Kidney (tissue), 22 donors: ENCODE measurements at places on chromosomes 6 and 20.
A peak's percentile ranks its signal among the peaks of the same experiment; 100 is the strongest.

- H3K36me3 ChIP-seq = no peaks in the 10 kb centered on the region
- H3K27me3 ChIP-seq = no peaks in the 10 kb centered on the region
- H3K4me3 ChIP-seq = no peak overlapping the region
- H3K27ac ChIP-seq = no peak overlapping the region
- H3K4me1 ChIP-seq = no peaks in the 10 kb centered on the region
These were observed 84.1 kb downstream of the PRND start for GRCh38 chr20:4805663-4806449.

DNA sequence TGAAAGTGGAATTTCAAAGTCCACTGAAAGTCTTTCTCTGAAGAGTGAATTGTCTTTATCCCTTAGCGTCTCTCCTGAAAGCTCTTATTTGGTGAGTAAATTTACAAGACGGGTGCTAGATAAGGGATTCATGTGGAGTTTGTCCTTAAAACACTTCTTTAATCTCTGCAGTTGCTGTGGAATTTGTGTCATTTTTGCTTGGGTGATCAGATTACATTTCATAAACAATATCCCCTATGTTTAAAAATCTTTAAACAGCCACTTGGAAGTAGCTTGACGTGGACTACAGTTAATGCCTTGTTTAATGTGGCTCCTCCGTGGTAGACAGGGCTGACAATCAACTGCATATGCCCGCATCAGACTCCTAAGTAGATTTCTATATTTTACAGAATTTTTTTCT is 175.4 kb upstream of the ZNF217 start:
- H3K4me1 ChIP-seq = no peaks in the 10 kb centered on the region
- H3K36me3 ChIP-seq = no peaks in the 10 kb centered on the region
- H3K27me3 ChIP-seq = no peaks in the 10 kb centered on the region
- DNase-seq = no peak
- H3K27ac ChIP-seq = no peak overlapping the region
- H3K4me3 ChIP-seq = no peak overlapping the region

DNA sequence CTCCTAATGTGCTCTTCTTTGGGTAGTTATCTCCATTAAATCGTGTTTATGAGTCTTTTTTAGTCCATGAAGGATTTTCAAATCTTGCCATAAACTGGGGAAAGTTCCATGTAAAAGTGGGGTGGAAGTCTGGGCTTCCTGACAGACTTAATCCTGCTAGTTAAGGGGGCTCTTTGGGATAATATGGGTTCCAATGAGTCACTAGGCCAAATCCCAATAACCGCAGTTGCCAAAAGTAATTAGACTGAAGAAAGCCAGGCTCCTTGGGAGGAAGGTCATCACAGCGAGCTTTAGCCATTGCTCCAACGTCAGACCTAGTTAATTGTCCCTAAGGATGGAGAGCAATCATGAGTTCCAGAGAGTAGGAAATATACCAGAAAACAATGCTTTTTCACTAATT is 10.8 kb downstream of the RSPO3 start:
- H3K4me3 ChIP-seq = no peak overlapping the region
- no peaks in the 10 kb centered on the region for H3K36me3 ChIP-seq
- DNase-seq = no peak
- H3K27ac ChIP-seq = no peak overlapping the region

- H3K27ac ChIP-seq = no peak overlapping the region
- no peaks in the 10 kb centered on the region for H3K36me3 ChIP-seq
- no peak overlapping the region for H3K4me3 ChIP-seq
- no peaks in the 10 kb centered on the region for H3K4me1 ChIP-seq
These were observed 74.0 kb upstream of the SAMD5 start for GRCh38 chr6:147434516-147434915.

DNA sequence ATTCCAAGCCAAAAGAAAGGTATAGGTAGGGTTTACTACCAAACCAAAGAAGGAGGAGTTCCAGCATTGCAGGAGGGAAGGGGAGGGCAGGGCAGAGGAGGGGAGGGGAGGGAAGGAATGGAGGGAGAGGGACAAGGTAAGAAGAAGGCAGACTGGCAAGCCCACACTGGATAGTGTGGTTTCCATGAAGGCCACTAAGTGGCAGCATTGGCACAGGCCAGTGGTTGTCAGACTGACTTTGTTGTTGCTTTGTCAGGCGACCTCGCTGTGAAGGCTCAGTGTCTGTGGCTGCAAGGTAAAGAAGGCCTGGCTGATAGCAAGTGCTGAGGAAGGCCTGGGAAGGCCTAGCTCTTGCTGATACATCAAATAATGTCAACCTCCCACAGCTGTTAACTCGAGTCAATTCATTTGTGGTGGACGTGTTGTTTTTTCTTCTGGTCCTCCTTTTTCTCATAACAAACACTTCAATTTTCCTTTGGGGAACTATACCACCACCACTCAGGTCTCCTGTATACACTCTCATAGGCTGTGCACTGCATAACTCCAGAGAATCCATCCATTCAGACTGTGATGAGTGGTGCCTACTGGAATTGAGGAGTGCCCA is 7.7 kb upstream of the ZNF334 start:
- no peak overlapping the region for H3K27ac ChIP-seq
- peak; percentile 57 for DNase-seq
- no peak overlapping the region for H3K4me3 ChIP-seq

DNA sequence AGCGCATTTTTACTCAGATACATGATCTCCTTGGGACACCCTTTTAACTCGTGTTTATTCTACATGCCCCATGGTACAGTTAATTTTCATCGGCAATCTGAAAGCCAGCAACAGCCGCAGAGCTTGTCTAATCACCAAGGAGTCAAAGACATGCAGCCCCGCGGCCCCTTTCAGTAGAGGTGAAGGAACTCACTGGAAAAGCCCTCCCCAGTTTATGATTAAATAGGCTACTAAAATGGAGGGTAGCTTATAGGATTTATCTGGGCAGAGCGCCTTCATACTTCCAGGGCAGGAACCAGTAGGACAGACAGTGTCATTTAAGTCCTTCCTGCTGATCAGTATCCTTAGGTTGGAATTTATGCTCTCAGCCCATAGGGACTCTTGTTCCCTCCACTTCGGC is 83.5 kb downstream of the DHX35 start:
- no peak overlapping the region for H3K27ac ChIP-seq
- peaks cover 2% of the 10 kb centered on the region for H3K36me3 ChIP-seq
- H3K4me1 ChIP-seq = peaks cover 3% of the 10 kb centered on the region
- no peak overlapping the region for H3K4me3 ChIP-seq

GRCh38 chr6:106162921-106163320 is 76.8 kb downstream of the PRDM1 start:
- no peak overlapping the region for H3K4me3 ChIP-seq
- no peak for DNase-seq
- H3K36me3 ChIP-seq = no peaks in the 10 kb centered on the region

DNA sequence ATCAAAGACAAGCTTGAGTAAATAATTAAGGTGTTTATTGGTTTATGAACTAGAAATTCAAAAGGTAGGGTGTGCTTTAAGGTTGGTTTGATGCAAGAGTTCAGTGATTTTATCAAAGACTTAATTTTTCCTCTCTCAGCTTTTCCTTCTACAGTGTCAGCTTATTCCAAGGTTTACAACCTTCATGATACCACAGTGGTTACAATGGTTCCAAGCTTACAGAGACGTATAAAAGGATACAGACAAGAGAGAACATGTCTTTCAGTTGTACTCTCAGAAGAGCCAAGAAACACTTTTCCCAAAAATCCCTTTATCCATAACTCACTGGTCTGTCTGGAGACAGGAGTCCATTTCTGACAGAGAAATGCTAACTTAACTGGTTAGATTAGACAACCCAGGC is 93.5 kb upstream of the LOC128125822 start:
- no peaks in the 10 kb centered on the region for H3K27me3 ChIP-seq
- H3K4me1 ChIP-seq = no peaks in the 10 kb centered on the region

DNA sequence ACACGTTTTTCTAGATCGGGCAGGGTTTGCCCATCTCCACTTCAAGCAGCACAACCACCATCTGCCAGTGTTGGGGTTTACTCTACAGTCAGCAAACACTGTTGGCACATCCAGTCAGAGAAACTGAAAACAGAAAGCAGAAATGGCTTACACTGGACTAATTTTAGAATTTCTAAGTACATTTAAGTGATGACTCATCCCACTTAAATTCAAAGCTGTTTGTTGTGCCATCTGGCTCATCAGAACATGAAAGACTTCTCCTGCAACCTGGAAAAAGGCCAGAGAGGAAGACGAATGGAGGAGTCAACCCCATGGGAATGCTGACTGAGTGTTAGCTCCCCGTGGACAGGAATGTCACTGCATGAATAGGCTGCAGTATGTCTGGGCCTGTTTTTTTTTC is 21.8 kb downstream of the FAM209B start:
- no peak overlapping the region for H3K4me3 ChIP-seq
- no peak overlapping the region for H3K27ac ChIP-seq
- peaks cover 2% of the 10 kb centered on the region for H3K27me3 ChIP-seq
- peak; percentile 47 for DNase-seq

DNA sequence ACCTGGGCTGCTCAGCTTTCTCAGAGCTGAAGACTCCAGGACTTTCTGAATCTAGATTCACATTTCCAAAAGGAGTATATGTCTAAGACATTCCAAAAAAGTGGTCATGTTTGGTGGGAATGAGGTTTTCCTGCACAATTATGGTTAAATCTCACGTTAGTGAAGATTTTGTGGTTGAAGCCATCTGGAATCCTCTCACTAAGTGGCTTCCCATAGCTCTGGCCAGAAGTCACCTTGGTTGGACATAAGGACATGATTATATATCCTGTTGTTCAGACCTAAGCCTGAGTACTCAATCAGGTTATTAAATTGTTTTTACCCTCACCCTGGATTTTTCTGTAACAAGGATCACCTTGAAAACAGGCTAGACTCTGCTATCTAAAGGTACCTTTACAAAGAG is 176.1 kb upstream of the PLN start:
- no peaks in the 10 kb centered on the region for H3K27me3 ChIP-seq
- no peak overlapping the region for H3K4me3 ChIP-seq
- no peak overlapping the region for H3K27ac ChIP-seq

- H3K4me1 ChIP-seq = peaks cover 3% of the 10 kb centered on the region
- no peaks in the 10 kb centered on the region for H3K27me3 ChIP-seq
- no peak overlapping the region for H3K4me3 ChIP-seq
These were observed 100.6 kb downstream of the DACT2 start for GRCh38 chr6:168218785-168219566.

DNA sequence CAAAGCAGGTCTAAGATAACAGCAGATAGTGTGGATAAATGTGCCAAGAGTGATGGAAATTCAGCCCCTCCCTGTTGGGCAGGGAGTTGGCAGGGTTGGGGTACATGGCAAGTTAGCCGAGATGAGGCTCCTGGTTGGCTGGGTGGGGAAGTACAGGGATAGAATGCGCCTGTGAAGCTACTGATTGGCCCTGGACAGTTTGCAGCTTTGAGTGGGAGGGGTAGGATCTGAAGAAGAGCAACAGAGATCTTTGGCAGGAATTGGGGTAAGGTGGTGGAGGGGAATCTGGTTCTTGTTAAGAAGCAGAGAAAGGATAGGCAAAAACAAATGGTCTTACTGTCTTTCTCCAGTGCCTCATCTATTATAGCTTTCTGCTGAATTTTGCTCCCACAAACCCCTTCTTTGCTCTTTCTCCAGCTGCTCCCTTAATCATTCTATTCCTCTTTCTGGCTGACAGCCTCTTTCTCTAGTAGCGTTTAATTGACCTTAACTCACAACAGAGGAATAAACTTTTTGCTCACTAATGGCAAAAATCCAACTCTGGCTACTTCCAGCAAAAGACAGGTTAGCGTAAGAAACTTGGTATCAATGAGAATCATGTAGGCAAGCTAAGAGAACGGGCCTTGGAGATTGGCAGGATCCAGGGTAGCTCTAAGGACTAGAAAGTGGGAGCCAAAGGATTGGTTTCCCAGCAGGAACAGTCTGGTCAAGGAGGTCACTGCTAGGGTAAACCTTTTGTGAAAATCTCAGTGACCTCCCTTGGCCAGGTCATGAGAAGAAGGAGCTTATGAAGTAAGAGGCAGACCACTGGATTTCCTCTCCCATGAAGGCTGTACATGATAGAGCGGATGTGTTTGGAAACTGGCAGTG is 86.3 kb upstream of the CARMIL1 start:
- no peaks in the 10 kb centered on the region for H3K27me3 ChIP-seq
- peaks cover 7% of the 10 kb centered on the region for H3K4me1 ChIP-seq
- peak overlapping the region; percentile 71 for H3K27ac ChIP-seq
- no peak overlapping the region for H3K4me3 ChIP-seq
- H3K36me3 ChIP-seq = no peaks in the 10 kb centered on the region
- no peak for DNase-seq

GRCh38 chr6:13769034-13769654 is 45.2 kb downstream of the MCUR1 start:
- DNase-seq = no peak
- H3K4me1 ChIP-seq = no peaks in the 10 kb centered on the region
- H3K36me3 ChIP-seq = no peaks in the 10 kb centered on the region
- H3K4me3 ChIP-seq = no peak overlapping the region
- H3K27ac ChIP-seq = no peak overlapping the region
- no peaks in the 10 kb centered on the region for H3K27me3 ChIP-seq

DNA sequence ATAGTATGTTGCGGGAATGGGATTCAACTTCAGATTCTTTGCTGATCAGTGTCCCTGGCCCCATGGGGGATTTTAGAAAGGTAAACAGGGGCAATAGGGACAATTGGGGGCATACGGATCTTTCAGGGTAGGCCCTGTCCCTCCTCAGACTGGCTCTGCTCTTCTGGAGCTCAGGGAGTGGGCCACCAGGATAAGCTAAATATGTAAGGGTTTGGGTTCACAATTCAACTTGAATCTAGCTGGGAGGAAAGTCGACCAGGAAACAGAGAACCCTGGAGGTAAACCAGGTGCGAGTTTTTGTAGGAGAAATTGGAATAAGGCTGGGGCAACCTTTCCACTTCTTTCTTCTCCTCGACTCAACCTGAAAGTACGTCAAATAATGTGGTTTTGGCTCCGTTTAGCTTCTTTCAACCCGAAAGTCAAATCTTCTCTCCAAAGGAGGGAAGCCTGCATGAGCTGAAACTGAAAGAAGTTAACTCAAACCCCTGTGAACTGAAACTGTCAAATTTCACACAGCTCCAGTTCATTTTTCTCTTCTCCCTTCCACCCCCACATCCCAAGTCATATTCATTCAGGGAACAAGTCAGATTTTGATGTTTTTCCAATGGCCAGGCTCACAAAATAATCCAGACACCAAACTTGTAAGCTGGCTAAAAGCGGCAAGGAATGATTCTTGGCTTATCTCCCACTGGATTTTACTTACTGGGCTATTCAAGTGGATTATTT is 278.2 kb downstream of the CLIC5 start:
- H3K4me3 ChIP-seq = no peak overlapping the region
- no peaks in the 10 kb centered on the region for H3K27me3 ChIP-seq
- H3K27ac ChIP-seq = no peak overlapping the region

DNA sequence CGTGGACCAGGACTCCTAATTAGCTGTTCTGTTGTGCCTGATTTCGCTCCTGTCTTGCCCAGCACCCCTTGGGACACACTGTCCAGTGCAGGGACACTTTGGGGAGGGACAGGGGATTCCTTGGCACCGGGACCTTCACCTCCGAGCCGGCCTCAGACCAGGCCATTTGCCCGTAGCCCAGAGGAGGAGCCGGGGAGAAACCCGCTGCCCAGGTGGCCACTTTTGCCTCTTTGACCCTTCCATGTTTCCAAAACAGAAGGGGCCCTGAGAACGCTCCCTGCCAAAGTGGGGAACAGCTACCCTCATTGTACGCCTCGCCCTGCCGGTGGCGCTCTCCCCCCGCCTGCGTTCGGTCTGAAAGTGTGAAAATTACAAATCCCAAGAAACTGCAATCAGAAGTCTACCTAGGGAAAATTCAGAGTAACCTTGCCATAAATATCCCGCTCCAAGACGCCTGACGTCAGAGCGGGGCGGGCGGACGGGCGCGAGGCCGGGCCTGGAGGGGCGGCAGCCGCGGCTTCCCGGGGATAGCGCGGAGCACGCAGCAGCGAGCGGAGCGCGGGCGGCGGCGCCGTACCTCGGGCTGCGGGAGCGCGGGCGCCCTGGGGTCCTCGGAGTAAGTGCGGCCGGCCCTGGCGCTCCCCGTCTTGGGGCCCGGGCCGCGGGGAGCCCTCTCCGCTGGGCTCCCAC is at the start of gene DAAM2:
DAAM2 (plus strand) TSS at position 527 of the 690 bp plus-strand sequence. CDS start 63,927 bp downstream, outside the sequence.
- H3K4me3 ChIP-seq = peak within 1 kb of the TSS; percentile 70
- no peaks in the 10 kb centered on the region for H3K27me3 ChIP-seq
- DNase-seq = peak; percentile 77
- H3K27ac ChIP-seq = peak within 1 kb of the TSS; percentile 7
- no peaks in the 10 kb centered on the region for H3K4me1 ChIP-seq
- no peaks in the 10 kb centered on the region for H3K36me3 ChIP-seq
